ENCODE measurements at places on chromosomes 12 and 14. TPM values are rescaled to one million over a fixed set of nuclear protein-coding genes. Genes with fewer than 3 reads are reported as not detected.

DNA sequence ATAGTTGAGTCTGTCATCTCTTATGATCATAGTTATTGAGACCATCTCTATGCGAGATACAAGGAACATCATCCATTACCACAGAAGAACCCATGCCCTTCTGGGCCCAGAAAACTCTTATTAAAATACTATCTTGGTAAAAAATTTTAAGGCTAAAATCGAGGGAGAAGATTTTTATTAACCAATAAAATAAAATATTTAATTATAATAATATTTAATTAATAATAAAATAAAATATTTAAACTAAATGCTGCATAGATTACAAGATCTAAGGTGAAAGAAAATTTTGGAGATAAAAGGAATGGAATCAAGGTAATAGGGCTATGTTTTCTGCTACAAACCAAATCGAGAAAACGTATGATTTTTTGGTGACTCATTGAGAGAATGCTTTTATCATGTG, 540.2 kb downstream of the KCNH5 start:
- no peak overlapping the region for H3K27ac ChIP-seq
- no peaks in the 10 kb centered on the region for H3K36me3 ChIP-seq
- no peaks in the 10 kb centered on the region for H3K4me1 ChIP-seq
- H3K27me3 ChIP-seq: no peaks in the 10 kb centered on the region
- DNase-seq: no peak

Gene HOXC9
- not detected for total RNA-seq

DNA sequence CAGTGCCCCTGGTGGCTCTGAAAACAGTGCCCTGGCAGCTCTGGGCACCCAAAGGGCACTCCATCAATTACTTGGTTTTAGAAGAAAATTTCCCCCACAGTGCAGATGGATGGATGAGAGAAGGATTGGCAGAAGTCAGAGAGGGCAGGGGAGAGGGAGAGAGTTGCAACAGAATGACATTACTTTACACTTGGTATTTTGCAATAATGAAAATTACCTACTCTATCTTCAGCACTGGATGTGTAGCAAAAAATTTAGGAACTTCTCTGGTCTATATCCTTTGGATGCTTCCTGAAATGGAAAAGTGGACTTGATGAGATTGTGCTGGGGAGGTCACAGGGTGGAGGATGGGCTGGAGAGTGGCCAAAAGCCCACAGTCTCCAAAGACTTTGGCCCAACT, 193.2 kb downstream of the CHST11 start:
- no peak overlapping the region for H3K27ac ChIP-seq
- peaks cover 40% of the 10 kb centered on the region for H3K4me1 ChIP-seq
- H3K4me3 ChIP-seq: no peak overlapping the region
- DNase-seq: no peak
- no peaks in the 10 kb centered on the region for H3K36me3 ChIP-seq

Gene PUS1
- 12.3 TPM for total RNA-seq

DNA sequence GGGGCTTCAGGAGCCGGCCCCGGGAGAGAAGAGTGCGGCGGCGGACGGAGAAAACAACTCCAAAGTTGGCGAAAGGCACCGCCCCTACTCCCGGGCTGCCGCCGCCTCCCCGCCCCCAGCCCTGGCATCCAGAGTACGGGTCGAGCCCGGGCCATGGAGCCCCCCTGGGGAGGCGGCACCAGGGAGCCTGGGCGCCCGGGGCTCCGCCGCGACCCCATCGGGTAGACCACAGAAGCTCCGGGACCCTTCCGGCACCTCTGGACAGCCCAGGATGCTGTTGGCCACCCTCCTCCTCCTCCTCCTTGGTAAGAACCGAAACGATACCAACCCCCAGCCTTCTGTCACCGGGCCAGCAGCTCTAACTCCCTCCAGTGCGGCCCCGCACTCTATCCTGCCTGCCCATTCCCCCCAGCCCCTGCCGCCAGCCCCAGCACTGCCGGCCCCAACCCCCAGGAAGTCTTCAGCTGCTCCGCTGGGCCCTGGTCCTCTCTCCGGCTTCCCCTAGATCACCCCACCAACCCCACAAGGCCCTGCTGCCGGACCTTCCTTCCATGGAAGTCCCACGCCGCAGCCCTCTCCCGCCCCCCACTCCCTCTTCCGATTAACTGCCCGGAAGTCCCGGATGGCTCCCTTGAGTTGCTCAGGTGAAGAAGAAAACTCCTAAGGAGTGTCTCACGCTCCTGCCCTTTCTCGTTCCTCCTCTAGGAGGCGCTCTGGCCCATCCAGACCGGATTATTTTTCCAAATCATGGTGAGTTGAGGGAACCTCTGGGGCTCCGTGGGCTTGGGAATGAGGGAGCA, 693 bp downstream of the LRP10 start:
- H3K27ac ChIP-seq: peak overlapping the region; percentile 98
- H3K27me3 ChIP-seq: no peaks in the 10 kb centered on the region
- DNase-seq: peak; percentile 95
- H3K4me1 ChIP-seq: peaks cover 48% of the 10 kb centered on the region
- peak overlapping the region; percentile 96 for H3K4me3 ChIP-seq
- peaks cover 33% of the 10 kb centered on the region for H3K36me3 ChIP-seq

- peak overlapping the region; percentile 23 for H3K27ac ChIP-seq
- no peak for DNase-seq
- no peak overlapping the region for H3K4me3 ChIP-seq
These were observed 53.5 kb downstream of the CCDC85C start for GRCh38 chr14:99550387-99550992.

DNA sequence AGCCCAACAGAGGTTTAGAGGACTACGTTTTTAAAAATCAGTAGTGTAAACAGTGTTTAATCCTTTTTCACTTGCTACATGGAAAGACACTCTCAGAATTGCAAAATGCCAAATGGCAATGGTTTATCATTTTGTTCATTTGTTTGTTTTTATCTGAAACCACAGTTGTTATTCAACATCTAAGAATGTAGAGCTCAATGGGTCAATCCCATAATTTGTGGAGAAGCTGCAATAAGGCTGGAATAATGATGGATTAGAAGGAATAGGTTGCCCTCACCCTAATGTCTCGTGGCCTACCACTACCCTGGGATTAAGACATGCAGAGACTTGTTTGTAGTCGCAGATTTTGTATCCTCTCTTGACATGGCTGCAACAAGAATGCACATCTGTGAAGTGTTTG, 115.7 kb downstream of the LLPH start:
- H3K36me3 ChIP-seq: no peaks in the 10 kb centered on the region
- no peaks in the 10 kb centered on the region for H3K27me3 ChIP-seq
- no peaks in the 10 kb centered on the region for H3K4me1 ChIP-seq
- no peak for DNase-seq

GRCh38 chr14:103149351-103150237, 26.3 kb downstream of the TNFAIP2 start:
- no peak for DNase-seq

GRCh38 chr12:56529656-56530055, 8.0 kb downstream of the RBMS2 start:
- H3K36me3 ChIP-seq: no peaks in the 10 kb centered on the region
- peaks cover 53% of the 10 kb centered on the region for H3K4me1 ChIP-seq
- DNase-seq: no peak

DNA sequence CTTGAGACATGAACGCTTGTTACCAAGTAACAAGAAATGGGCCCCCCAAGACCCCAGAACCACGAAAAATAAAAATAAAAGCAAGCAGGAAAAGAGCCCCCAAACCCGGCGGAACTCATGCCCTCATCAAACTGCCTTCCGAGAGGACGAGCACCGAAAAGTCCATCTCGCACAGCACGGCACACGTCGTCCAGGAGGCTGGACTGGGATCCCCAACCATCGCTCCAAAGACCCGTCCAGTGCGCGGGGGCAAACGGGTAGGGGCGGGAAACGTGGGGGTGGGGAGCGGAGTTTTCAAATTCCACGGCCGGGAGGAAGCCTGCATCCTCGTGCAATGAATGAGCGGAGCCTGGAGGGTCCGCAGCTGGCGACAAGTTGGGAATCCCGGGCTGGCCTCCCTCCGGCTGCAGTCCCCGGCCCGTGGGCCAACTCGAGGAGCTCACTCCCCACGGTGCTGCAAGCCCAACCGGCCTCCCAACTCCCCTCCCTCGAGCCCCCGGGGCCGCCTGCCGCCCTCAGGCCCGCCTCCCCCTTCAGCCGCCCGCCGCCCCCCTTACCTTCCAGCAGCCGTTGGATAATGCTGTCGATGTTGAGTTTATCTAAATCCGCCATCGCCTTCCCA, 484 bp downstream of the PPP1CC start:
- peak; percentile 28 for DNase-seq
- peak overlapping the region; percentile 94 for H3K4me3 ChIP-seq
- no peaks in the 10 kb centered on the region for H3K27me3 ChIP-seq
- H3K36me3 ChIP-seq: no peaks in the 10 kb centered on the region
- peak overlapping the region; percentile 93 for H3K27ac ChIP-seq

Gene DCAF5
- 78.6 TPM for total RNA-seq

Gene AQP2
- not detected for total RNA-seq

GRCh38 chr14:104541905-104542465, 37.6 kb upstream of the C14orf180 start:
- no peak overlapping the region for H3K4me3 ChIP-seq
- H3K27me3 ChIP-seq: peaks cover 20% of the 10 kb centered on the region
- no peak for DNase-seq
- H3K4me1 ChIP-seq: no peaks in the 10 kb centered on the region

Gene MFAP5
- 282 TPM for total RNA-seq

DNA sequence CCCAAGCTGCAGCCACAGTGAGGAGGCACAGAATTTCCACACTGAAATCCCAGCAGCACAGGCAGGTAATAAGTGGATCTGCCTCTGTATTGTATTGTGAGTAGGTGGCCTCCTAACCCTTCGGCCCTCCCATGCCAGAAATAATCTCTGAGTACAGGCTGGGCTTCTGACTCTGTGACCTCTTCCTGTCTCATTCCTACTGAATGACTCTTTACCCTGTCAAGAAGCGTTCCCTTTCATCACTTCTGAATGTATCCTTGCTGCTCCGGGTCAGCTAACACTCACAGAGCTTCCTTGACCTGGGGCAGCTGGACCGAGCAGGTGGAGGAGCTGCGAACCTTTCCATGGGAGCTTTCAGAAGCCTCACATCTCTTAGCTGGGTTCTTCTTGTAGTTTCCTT, 119.6 kb downstream of the SLC8A3 start:
- no peaks in the 10 kb centered on the region for H3K4me1 ChIP-seq
- no peaks in the 10 kb centered on the region for H3K27me3 ChIP-seq
- H3K36me3 ChIP-seq: no peaks in the 10 kb centered on the region
- no peak for DNase-seq
- no peak overlapping the region for H3K27ac ChIP-seq

GRCh38 chr12:53602176-53602864, 23.9 kb downstream of the ATF7 start:
- DNase-seq: no peak
- H3K4me1 ChIP-seq: peaks cover 51% of the 10 kb centered on the region
- peaks cover 14% of the 10 kb centered on the region for H3K36me3 ChIP-seq
- no peak overlapping the region for H3K27ac ChIP-seq
- H3K4me3 ChIP-seq: no peak overlapping the region
- no peaks in the 10 kb centered on the region for H3K27me3 ChIP-seq

GRCh38 chr14:21852061-21852664, 178.5 kb upstream of the OR4E1 start:
- H3K27ac ChIP-seq: no peak overlapping the region
- DNase-seq: peak; percentile 63
- H3K27me3 ChIP-seq: no peaks in the 10 kb centered on the region
- no peaks in the 10 kb centered on the region for H3K36me3 ChIP-seq

GRCh38 chr12:76470028-76470939, 89.3 kb downstream of the OSBPL8 start:
- no peaks in the 10 kb centered on the region for H3K36me3 ChIP-seq
- no peak overlapping the region for H3K27ac ChIP-seq
- H3K4me3 ChIP-seq: no peak overlapping the region
- no peaks in the 10 kb centered on the region for H3K27me3 ChIP-seq
- peak; percentile 31 for DNase-seq
- H3K4me1 ChIP-seq: peaks cover 16% of the 10 kb centered on the region

Gene POU6F1
- total RNA-seq: 14.0 TPM

- no peak for DNase-seq
- H3K4me1 ChIP-seq: peaks cover 86% of the 10 kb centered on the region
- H3K27me3 ChIP-seq: no peaks in the 10 kb centered on the region
These were observed 90.4 kb downstream of the MED13L start for GRCh38 chr12:116187151-116187511.

DNA sequence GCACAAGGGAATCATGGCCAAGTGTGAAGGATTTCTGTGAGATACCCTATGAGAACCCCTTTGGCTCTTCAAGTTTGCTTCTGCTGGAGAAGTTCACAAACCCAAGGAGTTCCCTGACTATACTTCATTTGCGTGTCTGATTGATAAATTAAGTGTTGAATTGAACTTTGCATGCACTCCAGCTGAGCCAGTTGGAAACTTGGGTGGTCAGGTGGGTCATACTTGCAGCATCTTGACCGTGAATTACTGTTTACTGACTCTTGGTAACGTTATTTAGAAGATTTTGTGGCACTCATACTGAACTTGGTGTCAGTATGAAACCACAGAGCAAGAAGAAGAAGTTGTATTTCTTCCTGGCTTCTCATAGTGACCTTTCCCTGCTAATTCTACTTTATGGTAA, 77.5 kb downstream of the TGFB3 start:
- H3K4me1 ChIP-seq: peaks cover 14% of the 10 kb centered on the region
- no peaks in the 10 kb centered on the region for H3K36me3 ChIP-seq

- no peak overlapping the region for H3K27ac ChIP-seq
- DNase-seq: no peak
These were observed 9.1 kb upstream of the CARMIL3 start for GRCh38 chr14:24042746-24043145.

Gene ERBB3
- total RNA-seq: 232 TPM

DNA sequence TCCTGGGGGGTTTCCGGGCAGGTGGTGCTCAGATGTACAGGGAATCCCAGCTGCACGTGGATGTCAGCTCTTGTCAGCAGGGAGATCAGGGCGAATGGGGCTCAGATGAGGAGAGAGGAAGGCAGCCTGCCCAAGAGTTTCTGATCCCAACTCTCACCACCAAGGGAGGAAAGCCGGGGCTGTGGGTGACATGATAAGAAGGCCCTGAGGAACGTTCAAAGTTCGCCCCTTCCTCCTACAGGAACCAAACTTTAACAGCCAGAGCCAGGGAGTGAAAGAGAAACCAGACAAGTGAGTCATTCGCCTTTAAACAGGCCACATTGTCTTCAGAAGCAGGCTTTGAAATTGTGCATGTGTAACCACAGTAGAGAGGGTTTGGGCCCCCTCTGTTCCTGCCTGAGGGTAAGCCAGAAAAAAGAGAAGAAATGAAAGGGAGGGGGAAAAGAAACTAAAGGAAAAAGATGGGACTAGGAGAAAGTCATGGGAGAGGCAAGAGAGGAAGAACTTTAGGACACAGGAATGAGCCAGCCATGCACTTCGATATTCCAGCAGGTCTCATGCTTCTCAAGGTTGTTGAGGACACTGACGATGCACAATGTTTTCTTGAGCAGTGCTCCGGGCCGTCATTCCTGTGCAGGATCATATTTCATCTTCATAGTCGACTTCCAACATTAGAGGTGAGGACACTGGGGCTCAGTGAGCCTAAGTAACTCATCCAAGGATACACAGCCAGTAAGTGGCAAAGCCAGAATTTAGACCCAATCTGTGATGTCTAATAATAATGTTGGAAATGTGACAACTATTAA, 691.4 kb upstream of the TBX3 start:
- no peaks in the 10 kb centered on the region for H3K27me3 ChIP-seq
- peak; percentile 69 for DNase-seq
- H3K4me3 ChIP-seq: no peak overlapping the region
- H3K4me1 ChIP-seq: no peaks in the 10 kb centered on the region
- H3K36me3 ChIP-seq: no peaks in the 10 kb centered on the region

Gene PPP4R3A
- 145 TPM for total RNA-seq

GRCh38 chr14:99964979-99965378, 100.2 kb upstream of the EVL start:
- no peak for DNase-seq
- no peaks in the 10 kb centered on the region for H3K36me3 ChIP-seq
- no peak overlapping the region for H3K4me3 ChIP-seq
- H3K27ac ChIP-seq: no peak overlapping the region
